Stimulated activated CD8-positive, alpha-beta memory T cell treated with anti-CD3 and anti-CD28 coated beads, Interleukin-2, amount 100 ng/mL, for 1 hour (primary cell): ENCODE measurements at places on chromosomes 2 and 18.

- no peak for DNase-seq
These were observed 218.1 kb downstream of the SEPTIN10 start for GRCh38 chr2:109395494-109396201.

GRCh38 chr2:55176094-55176415 is 56.0 kb downstream of the CLHC1 start:
- no peak for DNase-seq

GRCh38 chr18:63158676-63159291 is 160.8 kb downstream of the BCL2 start:
- DNase-seq, result no peak

DNA sequence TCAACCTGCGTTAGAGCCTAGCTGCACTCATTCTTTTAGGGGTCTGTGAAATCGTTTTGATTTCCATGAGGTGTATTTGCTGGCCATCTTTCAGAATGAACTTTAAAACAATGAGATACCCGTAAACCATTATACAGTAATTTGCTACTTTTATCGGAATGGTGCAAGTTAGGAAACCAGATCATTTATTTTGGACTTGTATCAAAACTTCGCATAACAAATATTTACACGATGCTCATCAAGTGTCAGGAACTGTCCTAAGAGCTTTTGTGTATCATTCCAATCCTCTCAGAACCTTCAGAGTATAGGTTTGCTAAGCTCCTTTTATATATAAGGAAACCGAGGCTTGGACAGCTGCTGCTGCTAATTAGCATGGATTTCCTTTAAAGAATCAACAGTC is 22.4 kb upstream of the SLC1A4 start:
- DNase-seq, result no peak

DNA sequence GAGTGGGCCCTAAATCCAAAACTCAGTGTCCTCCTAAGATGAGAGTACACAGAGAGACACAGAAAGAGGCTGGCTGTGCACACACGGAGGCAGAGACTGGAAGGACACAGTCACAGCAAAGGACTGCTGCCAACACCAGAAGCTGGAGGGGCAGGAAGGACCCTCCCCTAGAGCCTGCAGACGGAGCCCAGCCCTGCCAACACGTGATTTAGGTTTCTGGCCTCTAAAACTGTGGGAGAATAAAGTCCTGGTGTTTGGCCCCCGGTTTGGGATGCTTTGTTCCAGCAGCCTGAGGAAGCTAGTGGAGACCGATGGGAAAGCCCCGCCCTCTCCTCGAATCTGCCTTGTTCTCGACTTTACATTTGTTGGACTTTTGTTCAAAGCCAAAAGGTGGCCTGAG is 10.6 kb downstream of the CNDP1 start:
- no peak for DNase-seq

DNA sequence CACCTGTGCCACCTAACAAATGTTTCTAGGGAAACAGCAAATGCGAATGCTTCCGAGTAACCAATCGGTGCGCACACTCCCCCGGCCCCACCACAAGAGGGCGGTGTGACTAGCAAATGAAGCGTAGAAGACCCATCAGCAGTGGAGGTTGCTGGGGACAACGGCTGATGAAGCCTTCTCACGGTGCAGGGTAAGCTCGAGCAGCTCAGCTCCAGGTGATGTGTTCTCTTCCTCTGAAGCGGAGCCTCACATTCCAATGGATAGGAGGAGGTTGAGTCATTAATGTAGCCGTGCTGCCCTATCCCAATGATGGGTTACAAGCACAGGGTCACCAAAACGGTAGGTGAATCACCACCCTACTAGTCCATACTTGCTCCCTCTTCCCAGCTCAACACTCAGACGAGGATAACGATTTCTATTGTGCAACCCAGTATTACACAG is 127.6 kb upstream of the TWIST2 start:
- DNase-seq, result no peak

GRCh38 chr2:232211743-232212686 is 166.5 kb upstream of the ALPP start:
- no peak for DNase-seq

GRCh38 chr18:24397131-24397693 is 412 bp downstream of the OSBPL1A start:
- DNase-seq, result no peak

GRCh38 chr2:26352892-26353291 is 6.3 kb upstream of the ADGRF3 start:
- no peak for DNase-seq
